Fibroblast of lung (primary cell): ENCODE measurements at places on chromosomes 16 and 17.

DNA sequence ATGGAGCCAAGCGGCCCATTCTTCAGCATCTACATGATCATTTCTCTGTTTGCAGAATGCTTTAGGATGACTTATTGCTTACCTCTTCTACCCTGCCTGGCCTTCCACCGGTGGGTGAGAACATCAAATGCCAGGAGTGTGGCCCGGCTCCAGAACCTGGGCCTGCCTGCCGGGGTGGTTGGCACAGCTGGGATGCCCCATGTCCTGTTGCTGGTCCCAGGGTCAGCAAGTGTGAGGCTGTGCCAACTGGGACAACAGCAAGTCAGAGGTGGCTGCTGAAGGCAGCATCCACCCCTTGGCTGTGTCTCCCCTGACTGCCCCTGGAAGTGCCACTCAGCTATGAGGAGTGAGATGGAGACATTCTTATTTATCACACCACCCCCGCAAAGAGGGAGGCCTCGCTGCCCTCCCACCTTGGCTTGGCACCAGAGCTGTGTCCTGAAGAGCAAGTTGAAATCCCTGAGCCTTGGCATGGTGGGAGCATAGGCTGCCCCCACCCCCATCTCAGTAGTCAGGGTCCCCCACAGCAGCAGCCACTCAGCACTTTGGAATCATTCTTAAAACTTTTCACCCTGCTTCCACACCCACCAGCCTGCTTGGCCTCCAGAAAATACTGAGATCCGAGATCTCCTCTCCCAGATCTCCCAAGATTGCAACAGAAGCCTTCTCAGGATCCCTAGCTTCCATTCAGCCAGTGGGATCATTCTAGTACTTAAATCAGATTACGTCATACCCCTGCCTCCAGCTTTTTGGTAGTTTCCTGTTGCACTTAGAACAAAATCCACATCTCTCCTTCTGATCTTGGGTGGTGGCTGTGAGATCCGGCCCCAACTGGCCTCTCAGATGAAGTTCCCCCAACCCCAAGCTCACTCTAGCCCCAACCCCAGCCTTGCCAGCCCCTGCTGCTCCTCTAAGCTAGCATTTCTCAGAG, 127.5 kb downstream of the SOCS1 start:
- no peaks in the 10 kb centered on the region for H3K27me3 ChIP-seq
- DNase-seq, result peak; percentile 86
- peaks cover 18% of the 10 kb centered on the region for H3K4me1 ChIP-seq
- H3K4me3 ChIP-seq, result no peak overlapping the region
- H3K36me3 ChIP-seq, result peaks cover 5% of the 10 kb centered on the region

DNA sequence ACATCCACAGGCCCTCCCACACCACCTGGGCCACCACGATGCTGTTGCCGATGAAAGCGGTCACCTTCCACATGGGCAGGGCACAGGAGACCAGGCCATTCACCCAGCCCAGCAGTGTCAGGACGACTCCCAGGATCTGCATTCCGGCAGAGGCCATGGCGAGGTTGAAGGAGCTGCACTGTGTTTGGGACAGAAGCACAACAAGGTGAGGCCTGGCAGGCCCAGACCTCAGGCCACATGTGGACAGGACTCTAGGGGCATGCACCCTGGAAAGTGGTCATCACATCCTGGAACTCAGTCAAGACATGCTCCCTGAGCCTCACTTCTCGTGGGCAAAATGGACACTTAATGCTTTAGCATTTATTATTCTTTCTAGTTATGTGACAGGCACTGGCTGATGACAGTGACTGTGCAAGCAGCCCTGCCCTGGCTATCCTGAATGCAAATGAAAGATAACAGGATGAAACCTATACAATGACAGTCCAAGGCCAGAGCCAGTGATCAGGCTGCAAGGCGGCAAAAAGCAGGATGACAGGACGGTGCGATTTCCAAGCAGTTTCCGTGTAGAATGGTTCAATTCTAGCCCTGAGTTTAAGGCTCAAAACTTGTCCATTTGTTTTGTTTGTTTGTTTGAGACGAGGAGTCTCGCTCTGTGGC, 2.0 kb downstream of the CLDN6 start:
- H3K27ac ChIP-seq, result no peak overlapping the region
- H3K4me3 ChIP-seq, result no peak overlapping the region
- no peaks in the 10 kb centered on the region for H3K36me3 ChIP-seq
- no peak for DNase-seq

- no peak overlapping the region for H3K27ac ChIP-seq
- no peak for DNase-seq
- no peaks in the 10 kb centered on the region for H3K36me3 ChIP-seq
- H3K4me3 ChIP-seq, result no peak overlapping the region
- H3K27me3 ChIP-seq, result no peaks in the 10 kb centered on the region
These were observed 200.6 kb upstream of the EEF2KMT start for GRCh38 chr16:5298202-5298601.

DNA sequence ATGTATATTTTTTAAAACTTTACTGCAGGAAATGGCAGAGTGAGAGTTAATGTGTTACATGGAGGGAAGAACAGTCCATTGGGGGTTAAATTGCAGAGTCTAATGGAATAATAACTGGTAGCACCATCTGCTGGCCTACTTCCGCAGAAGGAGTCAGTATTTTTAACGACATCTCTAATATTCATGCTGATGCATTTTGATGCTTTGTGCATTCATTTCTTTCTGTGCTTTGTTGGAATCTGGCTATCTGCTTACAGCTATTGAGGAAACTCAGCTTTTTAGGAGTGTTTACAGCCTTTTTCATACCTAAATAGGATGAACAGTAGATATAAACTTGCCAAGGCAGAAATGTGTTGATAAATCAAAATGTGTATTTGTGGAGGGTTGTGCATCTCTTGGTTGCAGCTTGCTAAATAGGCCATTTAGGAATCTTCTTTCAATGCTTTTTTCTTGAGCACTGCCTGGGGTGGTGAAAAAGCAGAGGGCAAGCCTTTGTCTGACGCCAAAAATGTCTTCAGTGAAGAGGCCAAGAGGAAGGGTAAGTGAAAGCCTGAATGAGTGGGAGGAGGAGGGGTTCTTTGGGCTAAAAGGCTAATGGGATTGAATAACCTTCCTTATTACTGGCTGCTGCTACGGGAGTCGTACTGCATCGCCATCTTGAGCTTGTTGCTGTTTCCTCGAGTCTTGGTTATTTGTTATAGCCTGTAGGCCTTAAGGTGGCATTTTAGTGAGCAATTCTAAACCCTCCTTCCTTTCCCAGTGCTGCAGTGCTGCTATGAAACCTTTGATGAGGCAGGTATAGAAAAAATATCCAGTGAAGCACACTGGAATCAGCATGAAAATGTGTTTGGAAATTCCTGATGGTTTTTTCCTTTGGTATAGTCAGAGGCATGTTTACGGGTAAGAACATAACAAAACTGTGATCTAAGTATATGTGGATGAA, 153.3 kb downstream of the CHD9 start:
- peaks cover 7% of the 10 kb centered on the region for H3K4me1 ChIP-seq
- H3K27me3 ChIP-seq, result no peaks in the 10 kb centered on the region
- no peaks in the 10 kb centered on the region for H3K36me3 ChIP-seq
- DNase-seq, result peak; percentile 92
- peak overlapping the region; percentile 74 for H3K27ac ChIP-seq

GRCh38 chr16:51449441-51449840, 298.4 kb upstream of the SALL1 start:
- no peaks in the 10 kb centered on the region for H3K4me1 ChIP-seq
- no peaks in the 10 kb centered on the region for H3K27me3 ChIP-seq
- DNase-seq, result no peak
- H3K27ac ChIP-seq, result no peak overlapping the region
- H3K4me3 ChIP-seq, result no peak overlapping the region

- H3K36me3 ChIP-seq, result no peaks in the 10 kb centered on the region
- H3K27ac ChIP-seq, result no peak overlapping the region
- peaks cover 3% of the 10 kb centered on the region for H3K4me1 ChIP-seq
- no peak overlapping the region for H3K4me3 ChIP-seq
- peaks cover 7% of the 10 kb centered on the region for H3K27me3 ChIP-seq
- DNase-seq, result no peak
These were observed 16.6 kb upstream of the MPRIP start for GRCh38 chr17:17025621-17026020.

DNA sequence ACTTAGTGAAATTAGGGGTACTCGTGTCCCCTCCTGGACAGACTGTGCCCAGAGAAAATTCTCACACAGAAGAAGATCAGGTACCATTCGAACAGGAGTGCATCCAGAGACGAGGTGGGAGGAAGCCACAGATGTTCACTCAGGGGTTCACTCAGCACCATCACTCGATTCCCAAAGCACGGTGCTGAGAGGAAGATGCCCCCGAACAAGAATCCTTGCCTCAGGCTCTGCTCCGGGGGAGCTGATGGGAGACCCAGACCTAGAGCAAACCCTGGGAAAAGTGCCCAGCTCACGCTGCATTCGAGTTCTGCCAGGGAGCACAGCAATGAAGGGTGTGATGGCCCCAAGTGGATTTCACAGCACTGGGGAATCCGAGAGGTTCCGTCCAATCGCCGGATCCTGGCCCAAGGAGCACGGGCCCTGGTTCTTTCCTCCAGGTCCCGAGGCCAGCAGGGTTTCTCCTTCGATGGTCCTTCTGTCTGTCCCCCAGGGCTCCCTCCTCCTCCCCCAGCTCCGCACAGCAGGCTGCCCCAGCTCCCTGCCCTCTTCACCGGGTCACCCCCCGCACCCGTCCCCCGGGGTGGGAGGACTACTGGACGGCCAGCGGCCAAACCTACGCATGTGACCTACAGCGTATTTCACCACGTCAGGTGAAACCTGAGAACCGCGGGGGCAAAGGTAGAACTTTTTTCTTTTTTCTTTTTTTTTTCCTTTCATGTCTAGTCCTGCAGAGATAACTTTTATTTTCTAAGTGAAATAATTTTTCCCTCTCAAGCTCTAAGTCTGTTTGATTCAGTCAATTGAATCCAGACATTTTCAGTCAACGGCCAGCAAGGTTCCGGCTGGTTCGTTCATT, 10.2 kb upstream of the UBE2I start:
- no peak overlapping the region for H3K4me3 ChIP-seq
- no peak for DNase-seq
- H3K36me3 ChIP-seq, result no peaks in the 10 kb centered on the region
- no peaks in the 10 kb centered on the region for H3K27me3 ChIP-seq
- peaks cover 5% of the 10 kb centered on the region for H3K4me1 ChIP-seq

GRCh38 chr17:75033346-75034235, 13.2 kb downstream of the ATP5PD start:
- H3K4me3 ChIP-seq, result peak overlapping the region; percentile 64
- peaks cover 10% of the 10 kb centered on the region for H3K4me1 ChIP-seq
- peaks cover 1% of the 10 kb centered on the region for H3K36me3 ChIP-seq
- peak overlapping the region; percentile 96 for H3K27ac ChIP-seq
- H3K27me3 ChIP-seq, result no peaks in the 10 kb centered on the region

DNA sequence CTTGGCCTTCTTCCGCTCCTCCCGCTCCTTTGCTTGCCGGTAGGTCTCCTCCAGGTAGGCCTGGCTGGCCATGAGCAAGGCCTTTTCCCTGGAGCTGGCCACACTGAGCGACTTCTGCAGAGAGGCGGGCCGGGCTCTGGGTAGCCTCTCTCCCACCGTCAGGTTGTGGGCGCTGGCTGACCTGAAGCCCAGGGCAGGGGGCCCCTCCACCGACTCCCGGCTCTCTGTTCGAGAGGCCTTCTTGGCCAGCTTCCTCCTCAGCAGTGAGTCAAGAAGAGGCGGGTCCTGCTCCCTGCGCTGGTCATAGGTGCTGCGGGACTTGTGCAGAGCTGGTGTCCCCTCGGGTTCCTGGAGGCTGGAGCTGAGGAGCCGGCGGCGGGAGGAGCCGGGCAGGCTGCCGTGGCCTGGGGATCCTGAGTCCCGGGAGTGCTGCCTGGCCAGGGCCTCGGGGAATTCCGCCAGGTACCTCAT, 12.8 kb downstream of the GPR179 start:
- no peak for DNase-seq
- H3K4me1 ChIP-seq, result no peaks in the 10 kb centered on the region
- no peak overlapping the region for H3K27ac ChIP-seq

DNA sequence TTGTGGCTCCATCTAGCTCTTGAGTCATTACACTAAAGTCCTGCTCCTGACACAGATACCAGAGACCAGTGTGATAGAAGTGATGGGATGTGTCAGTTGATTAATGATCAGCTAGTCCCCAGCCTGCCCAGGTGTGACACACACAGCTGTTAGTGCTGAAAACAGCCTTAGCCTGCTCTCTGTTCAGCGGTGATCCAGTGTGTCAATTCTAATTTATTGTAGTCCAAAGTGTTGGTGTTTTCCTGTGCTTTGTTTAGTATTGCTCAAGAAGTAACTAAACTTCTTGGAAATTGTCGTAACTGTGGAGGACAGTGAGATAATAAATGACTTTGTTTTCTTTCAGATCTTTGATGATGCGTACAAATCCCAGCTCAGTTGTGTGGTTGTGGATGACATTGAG, 92.3 kb downstream of the WNT3 start:
- peak; percentile 63 for DNase-seq
- H3K27ac ChIP-seq, result no peak overlapping the region
- H3K4me1 ChIP-seq, result peaks cover 11% of the 10 kb centered on the region
- no peaks in the 10 kb centered on the region for H3K27me3 ChIP-seq
- H3K36me3 ChIP-seq, result no peaks in the 10 kb centered on the region

DNA sequence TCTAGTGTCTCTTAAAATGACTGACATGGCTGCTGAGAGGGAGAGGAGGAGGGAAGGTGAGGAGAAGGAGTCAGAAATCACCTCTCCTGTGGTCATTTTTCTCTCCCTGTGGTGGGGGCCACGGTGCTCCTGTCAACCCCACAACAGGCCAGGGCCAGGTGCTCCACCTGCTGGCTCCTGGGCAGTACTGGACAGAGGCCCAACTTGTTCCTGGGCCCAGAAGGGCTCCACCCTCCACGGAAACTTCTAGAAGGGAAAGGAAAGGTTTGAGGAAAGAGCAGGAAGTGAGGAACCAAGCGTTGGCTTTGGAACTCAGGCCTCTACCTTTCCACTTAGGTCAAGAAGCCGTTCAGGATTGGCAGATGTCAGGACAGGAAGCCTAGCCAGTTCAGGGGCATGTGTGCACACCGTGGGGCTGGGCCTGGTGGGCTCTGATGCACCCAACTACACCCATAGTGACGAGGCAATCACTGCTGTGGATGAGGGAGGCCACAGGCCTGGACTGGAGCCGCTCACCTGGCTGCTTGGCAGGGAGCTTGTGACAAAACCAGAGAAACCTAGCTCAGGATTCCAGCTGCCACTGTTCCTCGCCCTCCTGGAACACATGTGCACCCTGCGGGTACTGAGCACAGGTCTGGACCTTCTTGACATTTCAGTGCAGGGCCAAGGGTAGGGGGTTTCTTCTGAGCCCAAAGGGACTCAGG, 36.1 kb downstream of the WNT3 start:
- no peak overlapping the region for H3K4me3 ChIP-seq
- no peaks in the 10 kb centered on the region for H3K27me3 ChIP-seq
- no peaks in the 10 kb centered on the region for H3K4me1 ChIP-seq

DNA sequence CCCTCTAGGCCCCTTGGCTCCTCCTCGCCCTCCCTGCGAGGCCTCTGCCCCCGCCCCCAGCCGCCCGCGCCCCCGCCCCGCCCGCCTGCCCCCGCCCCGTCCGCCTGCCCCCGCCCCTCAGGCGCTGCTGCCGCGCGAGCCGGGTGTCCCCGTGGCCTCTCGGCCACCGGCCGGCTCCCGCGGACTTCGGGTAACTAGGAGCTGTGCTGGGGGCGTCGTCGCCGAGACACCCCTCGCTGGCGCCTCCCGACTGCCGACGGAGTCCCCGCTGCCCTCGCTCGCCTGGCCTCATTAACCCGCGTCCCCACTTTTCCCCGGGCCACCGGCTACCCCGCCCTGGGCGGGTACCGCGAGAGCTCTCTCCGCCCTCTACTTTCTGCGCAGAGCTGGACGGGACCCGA, at the start of gene TLCD1:
Gene TLCD1 (minus strand): TSS at position 8 of the 401 bp plus-strand sequence. CDS start 136 bp downstream, outside the sequence.
- no peaks in the 10 kb centered on the region for H3K27me3 ChIP-seq
- peaks cover 17% of the 10 kb centered on the region for H3K4me1 ChIP-seq
- DNase-seq, result peak; percentile 58
- peak within 1 kb of the TSS; percentile 78 for H3K4me3 ChIP-seq
- peaks cover 8% of the 10 kb centered on the region for H3K36me3 ChIP-seq

GRCh38 chr17:67435122-67435521, 58.0 kb downstream of the PITPNC1 start:
- no peak overlapping the region for H3K27ac ChIP-seq
- DNase-seq, result no peak
- no peaks in the 10 kb centered on the region for H3K27me3 ChIP-seq
- no peaks in the 10 kb centered on the region for H3K36me3 ChIP-seq
- H3K4me1 ChIP-seq, result peaks cover 5% of the 10 kb centered on the region
